ENCODE measurements at places on chromosomes 16 and 17.

- H3K4me1 ChIP-seq: no peaks in the 10 kb centered on the region
- no peaks in the 10 kb centered on the region for H3K36me3 ChIP-seq
- no peak for DNase-seq
- no peak overlapping the region for H3K4me3 ChIP-seq
- H3K27ac ChIP-seq: no peak overlapping the region
Observed at GRCh38 chr17:17468217-17469010, 8.4 kb upstream of the MED9 start.

DNA sequence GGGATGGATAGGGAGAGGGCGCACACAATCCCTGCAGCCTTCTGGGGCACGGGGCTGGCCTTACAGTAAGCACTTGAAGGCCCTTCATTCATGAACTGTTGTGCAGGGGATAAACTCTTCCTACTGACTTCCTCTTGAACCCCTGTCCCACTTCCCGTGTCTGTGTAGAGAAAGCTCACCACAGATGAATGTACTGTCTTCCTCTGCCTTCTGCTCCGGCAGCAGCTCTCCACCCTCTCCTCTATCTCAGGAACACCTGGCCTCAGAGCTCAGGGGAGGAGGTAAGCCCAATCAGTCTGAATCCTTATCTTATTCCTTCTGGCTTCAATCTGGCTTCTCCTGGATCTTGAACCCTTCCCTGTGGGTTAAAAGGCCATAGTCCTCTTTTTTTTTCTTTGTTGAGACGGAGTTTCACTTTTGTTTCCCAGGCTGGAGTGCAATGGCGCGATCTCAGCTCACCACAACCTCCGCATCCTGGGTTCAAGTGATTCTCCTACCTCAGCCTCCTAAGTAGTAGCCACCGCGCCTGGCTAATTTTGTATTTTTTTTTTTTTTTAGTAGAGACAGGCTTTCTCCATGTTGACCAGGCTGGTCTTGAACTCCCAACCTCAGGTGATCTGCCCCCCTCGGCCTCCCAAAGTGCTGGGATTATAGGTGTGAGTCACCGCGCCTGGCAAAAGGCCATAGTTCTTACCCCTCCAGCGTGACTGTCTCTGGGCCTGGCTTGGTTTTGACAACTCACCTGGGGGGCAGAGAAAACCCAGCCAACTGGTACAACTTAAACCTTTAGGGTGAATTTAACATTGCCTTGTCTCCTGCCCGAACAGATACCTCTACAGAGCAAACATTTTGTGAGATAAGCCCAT, 7.2 kb upstream of the SLC52A1 start:
- DNase-seq: no peak
- peak overlapping the region; percentile 19 for H3K27ac ChIP-seq
- no peaks in the 10 kb centered on the region for H3K4me1 ChIP-seq
- no peaks in the 10 kb centered on the region for H3K36me3 ChIP-seq

DNA sequence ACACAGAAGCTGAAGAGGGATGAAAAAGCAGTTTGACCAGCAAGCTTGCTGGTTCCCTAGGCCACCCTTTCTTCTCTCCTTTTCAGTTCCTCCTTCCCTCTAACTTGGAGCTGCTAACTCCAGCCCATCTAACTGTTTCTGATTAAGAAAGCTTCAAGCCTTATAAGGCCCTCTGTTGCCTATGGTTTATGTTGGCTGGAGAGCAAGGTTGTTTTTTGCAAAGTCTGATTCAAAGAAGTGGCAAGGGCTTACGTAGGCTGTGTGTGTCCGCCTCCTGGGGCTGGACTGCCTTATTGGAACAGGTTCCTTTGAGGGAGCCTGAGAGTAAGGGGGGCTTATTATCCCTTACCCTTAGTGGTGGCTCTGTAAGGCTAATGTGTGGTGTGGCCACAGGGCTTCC, 7.1 kb downstream of the AKAP1 start:
- no peak for DNase-seq
- H3K4me3 ChIP-seq: no peak overlapping the region
- no peaks in the 10 kb centered on the region for H3K27me3 ChIP-seq
- no peaks in the 10 kb centered on the region for H3K36me3 ChIP-seq
- H3K27ac ChIP-seq: peak overlapping the region; percentile 14
- H3K4me1 ChIP-seq: peaks cover 50% of the 10 kb centered on the region

GRCh38 chr17:28124962-28125361, 82.5 kb downstream of the NLK start:
- H3K4me1 ChIP-seq: no peaks in the 10 kb centered on the region
- H3K36me3 ChIP-seq: no peaks in the 10 kb centered on the region
- H3K4me3 ChIP-seq: no peak overlapping the region
- no peak for DNase-seq

GRCh38 chr16:89350701-89351380, 133.3 kb downstream of the ZNF778 start:
- no peaks in the 10 kb centered on the region for H3K36me3 ChIP-seq
- H3K27me3 ChIP-seq: no peaks in the 10 kb centered on the region
- no peak overlapping the region for H3K27ac ChIP-seq

GRCh38 chr17:30513346-30513745, 36.1 kb downstream of the GOSR1 start:
- DNase-seq: no peak
- H3K27me3 ChIP-seq: no peaks in the 10 kb centered on the region
- no peak overlapping the region for H3K4me3 ChIP-seq
- H3K27ac ChIP-seq: no peak overlapping the region

- DNase-seq: no peak
- H3K4me1 ChIP-seq: no peaks in the 10 kb centered on the region
- H3K36me3 ChIP-seq: no peaks in the 10 kb centered on the region
- no peak overlapping the region for H3K4me3 ChIP-seq
- H3K27ac ChIP-seq: no peak overlapping the region
Observed at GRCh38 chr16:35751191-35751941, 2292.0 kb downstream of the TP53TG3F start.

GRCh38 chr16:3938843-3939624, 58.5 kb upstream of the CREBBP start:
- H3K27ac ChIP-seq: no peak overlapping the region
- no peaks in the 10 kb centered on the region for H3K36me3 ChIP-seq
- DNase-seq: peak; percentile 94
- peak overlapping the region; percentile 57 for H3K4me3 ChIP-seq
- no peaks in the 10 kb centered on the region for H3K27me3 ChIP-seq

GRCh38 chr16:4882633-4883285, 35.5 kb downstream of the UBN1 start:
- peaks cover 100% of the 10 kb centered on the region for H3K36me3 ChIP-seq
- no peaks in the 10 kb centered on the region for H3K27me3 ChIP-seq
- peak; percentile 86 for DNase-seq
- H3K27ac ChIP-seq: no peak overlapping the region
- no peak overlapping the region for H3K4me3 ChIP-seq
- peaks cover 8% of the 10 kb centered on the region for H3K4me1 ChIP-seq

- DNase-seq: no peak
- H3K4me1 ChIP-seq: no peaks in the 10 kb centered on the region
- no peaks in the 10 kb centered on the region for H3K36me3 ChIP-seq
- H3K27me3 ChIP-seq: no peaks in the 10 kb centered on the region
Observed at GRCh38 chr16:7185689-7186088, 147.0 kb upstream of the RBFOX1 start.

DNA sequence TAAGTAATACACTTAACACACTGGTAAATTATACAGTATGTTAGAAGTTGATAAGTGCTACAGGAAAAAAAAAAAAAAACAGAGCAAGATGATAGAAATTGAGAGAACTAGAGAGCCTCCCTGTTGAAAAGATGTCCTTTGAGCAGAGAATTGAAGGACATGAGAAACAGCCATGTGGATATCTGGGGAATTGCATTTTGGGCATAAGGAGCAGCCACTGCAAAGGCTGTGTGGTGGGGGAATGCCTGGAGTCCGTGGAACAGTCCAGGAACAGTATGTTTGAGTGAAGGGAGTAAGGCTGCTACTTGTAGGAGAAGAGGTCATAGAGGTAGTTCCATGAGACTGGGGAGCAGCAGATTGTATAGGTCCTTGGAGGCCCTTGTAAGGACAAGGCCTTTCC, 178.4 kb downstream of the FTO start:
- no peak for DNase-seq
- no peak overlapping the region for H3K27ac ChIP-seq
- H3K4me1 ChIP-seq: no peaks in the 10 kb centered on the region
- H3K36me3 ChIP-seq: peaks cover 3% of the 10 kb centered on the region
- no peaks in the 10 kb centered on the region for H3K27me3 ChIP-seq

GRCh38 chr17:78544881-78545755, 32.1 kb downstream of the DNAH17 start:
- H3K27me3 ChIP-seq: no peaks in the 10 kb centered on the region
- no peak overlapping the region for H3K4me3 ChIP-seq
- H3K36me3 ChIP-seq: no peaks in the 10 kb centered on the region
- H3K4me1 ChIP-seq: no peaks in the 10 kb centered on the region
- no peak for DNase-seq

GRCh38 chr16:49485663-49486062, 112.1 kb downstream of the C16orf78 start:
- no peaks in the 10 kb centered on the region for H3K36me3 ChIP-seq
- H3K27me3 ChIP-seq: no peaks in the 10 kb centered on the region
- peaks cover 6% of the 10 kb centered on the region for H3K4me1 ChIP-seq
- no peak overlapping the region for H3K4me3 ChIP-seq
- peak; percentile 17 for DNase-seq
- no peak overlapping the region for H3K27ac ChIP-seq

DNA sequence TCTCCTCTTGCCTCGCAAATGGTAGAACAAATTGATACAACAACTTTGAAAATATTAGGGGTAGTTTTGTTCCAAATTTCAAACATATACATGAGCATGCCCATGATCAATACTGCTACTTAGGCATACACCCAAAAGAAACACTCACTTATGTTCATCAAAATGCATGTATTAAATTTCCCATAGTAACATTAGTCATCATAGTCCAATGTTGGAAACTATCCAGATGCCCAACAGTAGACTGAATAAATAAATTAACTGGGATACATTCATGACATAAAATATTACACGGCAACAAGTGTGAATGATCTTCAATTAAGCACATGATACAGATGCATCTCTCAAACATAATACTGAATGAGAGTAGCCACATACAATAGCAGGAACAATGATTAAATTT, 391.6 kb downstream of the CDH11 start:
- H3K27ac ChIP-seq: no peak overlapping the region
- no peak for DNase-seq
- no peaks in the 10 kb centered on the region for H3K36me3 ChIP-seq
- H3K27me3 ChIP-seq: no peaks in the 10 kb centered on the region
- H3K4me1 ChIP-seq: no peaks in the 10 kb centered on the region
- no peak overlapping the region for H3K4me3 ChIP-seq

GRCh38 chr17:21372256-21372954, 3.8 kb upstream of the KCNJ12 start:
- H3K4me3 ChIP-seq: no peak overlapping the region
- H3K27ac ChIP-seq: no peak overlapping the region
- peaks cover 7% of the 10 kb centered on the region for H3K4me1 ChIP-seq
- no peaks in the 10 kb centered on the region for H3K36me3 ChIP-seq
- no peaks in the 10 kb centered on the region for H3K27me3 ChIP-seq

GRCh38 chr16:58152246-58152868, 23.2 kb upstream of the CFAP20 start:
- no peaks in the 10 kb centered on the region for H3K4me1 ChIP-seq
- no peak for DNase-seq
- no peaks in the 10 kb centered on the region for H3K36me3 ChIP-seq
- H3K4me3 ChIP-seq: no peak overlapping the region

GRCh38 chr17:14302091-14302430, 1.2 kb downstream of the HS3ST3B1 start:
- peak overlapping the region; percentile 75 for H3K4me3 ChIP-seq
- no peaks in the 10 kb centered on the region for H3K36me3 ChIP-seq
- DNase-seq: no peak
- peaks cover 9% of the 10 kb centered on the region for H3K27me3 ChIP-seq
- H3K27ac ChIP-seq: peak overlapping the region; percentile 87

GRCh38 chr17:51057534-51057933, 63.1 kb downstream of the SPAG9 start:
- no peak for DNase-seq
- peaks cover 2% of the 10 kb centered on the region for H3K36me3 ChIP-seq
- no peaks in the 10 kb centered on the region for H3K27me3 ChIP-seq
- no peak overlapping the region for H3K4me3 ChIP-seq
- peaks cover 17% of the 10 kb centered on the region for H3K4me1 ChIP-seq

GRCh38 chr17:78057113-78057740, 71.3 kb downstream of the TMC6 start:
- H3K27ac ChIP-seq: no peak overlapping the region
- no peaks in the 10 kb centered on the region for H3K4me1 ChIP-seq
- H3K27me3 ChIP-seq: no peaks in the 10 kb centered on the region
- H3K4me3 ChIP-seq: no peak overlapping the region

DNA sequence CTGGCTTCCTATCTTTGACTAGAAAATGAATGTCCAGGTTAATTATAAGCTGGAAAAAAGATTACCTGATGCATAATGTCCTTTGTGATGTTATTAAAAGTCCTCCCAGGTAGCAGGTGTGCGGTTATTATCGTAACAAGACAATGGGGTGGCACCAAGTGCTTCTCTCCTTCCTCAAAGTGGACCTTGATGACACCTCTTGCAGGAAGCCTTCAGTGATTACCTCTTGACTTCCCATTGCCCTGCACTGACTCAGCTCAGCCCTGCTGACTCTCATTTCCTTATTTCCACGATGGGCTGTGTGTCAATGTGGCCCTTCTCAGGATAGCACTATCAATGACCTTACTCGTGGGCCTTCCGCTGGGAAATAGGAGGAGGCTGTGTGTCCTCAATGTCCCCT, 477.4 kb upstream of the CCL2 start:
- no peak overlapping the region for H3K27ac ChIP-seq
- no peaks in the 10 kb centered on the region for H3K36me3 ChIP-seq
- DNase-seq: no peak
- H3K4me3 ChIP-seq: no peak overlapping the region
- H3K27me3 ChIP-seq: no peaks in the 10 kb centered on the region

DNA sequence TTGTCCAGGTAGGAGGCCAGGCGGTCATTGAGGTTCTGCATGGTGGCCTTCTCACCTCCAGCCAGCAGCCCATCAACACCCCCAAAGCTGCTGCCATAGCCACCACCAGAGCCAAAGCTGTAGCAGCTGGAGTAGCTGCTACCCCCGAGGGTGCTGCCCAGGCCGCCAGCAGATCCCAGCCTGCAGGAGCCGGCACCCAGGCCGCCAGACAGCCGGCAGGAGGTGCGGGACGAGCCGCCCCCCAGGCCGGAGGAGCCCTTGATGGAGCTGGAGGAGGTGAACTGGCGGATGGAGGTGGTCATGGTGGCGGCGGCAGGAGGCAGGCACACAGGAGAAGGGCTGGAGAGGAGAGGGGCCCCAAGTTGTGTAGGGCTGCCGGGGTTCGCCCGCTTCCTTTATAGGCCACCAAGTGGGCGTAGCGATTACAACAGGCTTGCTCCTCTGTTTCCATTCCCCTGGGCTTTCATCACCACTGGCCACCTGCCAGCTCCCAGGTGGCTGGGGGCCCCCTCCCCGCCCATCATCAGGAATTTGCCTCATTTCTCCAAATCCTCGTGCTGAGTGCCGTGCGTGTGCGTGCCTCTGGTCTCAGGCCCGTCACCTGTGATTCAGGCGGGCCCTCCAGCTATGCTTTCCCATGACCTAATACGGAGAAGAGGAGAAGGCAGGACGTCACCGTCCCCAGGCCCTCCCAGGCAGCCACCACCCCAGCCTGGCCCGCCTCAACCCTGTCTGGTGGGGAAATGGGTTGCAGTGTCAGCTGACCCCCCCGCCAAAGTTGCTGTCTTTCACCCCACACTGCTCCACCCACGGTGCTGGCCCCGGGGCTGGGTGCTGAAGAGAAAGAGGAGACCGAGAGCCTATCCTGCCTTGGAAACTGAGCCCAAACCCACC, at the start of gene KRT17:
Gene KRT17 (minus strand): TSS at position 368 of the 894 bp plus-strand sequence. CDS start 66 bp downstream, at position 302.
- H3K4me3 ChIP-seq: no peak within 1 kb of the TSS
- H3K27ac ChIP-seq: no peak within 1 kb of the TSS
- H3K27me3 ChIP-seq: no peaks in the 10 kb centered on the region
- DNase-seq: peak; percentile 30
